ENCODE measurements at places on chromosomes 12 and 14. TPM values are rescaled to one million over a fixed set of nuclear protein-coding genes. Genes with fewer than 3 reads are reported as not detected.

- H3K4me1 ChIP-seq, result peaks cover 10% of the 10 kb centered on the region
- no peak for DNase-seq
- no peaks in the 10 kb centered on the region for H3K27me3 ChIP-seq
These were observed 46.5 kb downstream of the ITPR2 start for GRCh38 chr12:26786491-26786864.

- no peak overlapping the region for H3K4me3 ChIP-seq
- no peaks in the 10 kb centered on the region for H3K27me3 ChIP-seq
- no peaks in the 10 kb centered on the region for H3K4me1 ChIP-seq
- no peak for DNase-seq
- H3K27ac ChIP-seq, result no peak overlapping the region
- no peaks in the 10 kb centered on the region for H3K36me3 ChIP-seq
These were observed 59.2 kb downstream of the IFT81 start for GRCh38 chr12:110183386-110183785.

DNA sequence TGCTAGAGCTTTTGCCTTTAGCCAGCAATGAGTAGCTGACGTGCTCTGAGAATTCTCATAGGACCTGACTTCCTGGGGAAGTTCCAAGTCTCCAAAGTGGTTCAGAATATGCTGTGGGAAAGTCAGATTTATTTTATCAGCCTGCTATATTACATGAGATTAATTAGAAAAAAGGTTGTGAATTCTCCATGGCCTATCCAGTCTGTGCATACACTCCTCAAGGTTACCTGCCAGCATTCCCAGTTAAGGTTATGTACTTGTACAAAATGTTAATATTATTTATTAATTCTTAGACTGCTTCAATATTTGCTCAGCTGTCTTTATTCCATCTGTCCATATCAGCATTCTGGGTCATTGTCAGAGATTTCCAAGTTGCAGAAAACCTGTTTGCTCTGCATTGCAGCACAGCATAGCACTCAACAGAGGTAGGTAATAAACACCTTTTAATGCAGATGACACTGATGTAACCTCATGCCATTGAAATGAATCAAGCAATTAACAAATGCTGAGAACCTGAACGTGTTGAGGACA, 2.7 kb upstream of the SEL1L start:
- DNase-seq, result no peak
- no peaks in the 10 kb centered on the region for H3K36me3 ChIP-seq
- H3K4me3 ChIP-seq, result no peak overlapping the region
- peaks cover 20% of the 10 kb centered on the region for H3K4me1 ChIP-seq
- H3K27ac ChIP-seq, result peak overlapping the region; percentile 80

GRCh38 chr12:2335513-2335912, 282.7 kb downstream of the CACNA1C start:
- no peaks in the 10 kb centered on the region for H3K36me3 ChIP-seq
- H3K27ac ChIP-seq, result no peak overlapping the region
- peaks cover 25% of the 10 kb centered on the region for H3K4me1 ChIP-seq
- H3K4me3 ChIP-seq, result no peak overlapping the region

DNA sequence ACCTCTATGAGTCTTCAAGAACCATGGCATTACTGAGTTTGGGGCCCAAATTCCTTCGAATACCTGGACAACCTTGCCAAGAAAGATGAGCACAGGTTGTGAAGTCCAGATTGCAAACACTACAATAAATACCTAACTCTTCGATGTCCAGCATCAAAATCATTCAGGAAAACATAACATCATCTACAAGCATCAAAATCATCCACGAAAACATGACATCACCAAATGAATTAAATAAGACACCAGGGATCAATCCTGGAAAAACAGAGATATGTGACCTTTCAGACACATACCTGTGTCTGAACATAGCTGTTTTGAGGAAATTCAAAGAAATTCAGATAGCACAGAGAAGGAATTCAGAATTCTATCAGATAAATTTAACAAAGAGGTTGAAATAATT, 262.0 kb upstream of the KITLG start:
- H3K27me3 ChIP-seq, result no peaks in the 10 kb centered on the region
- no peak overlapping the region for H3K4me3 ChIP-seq
- no peaks in the 10 kb centered on the region for H3K4me1 ChIP-seq
- H3K36me3 ChIP-seq, result no peaks in the 10 kb centered on the region

DNA sequence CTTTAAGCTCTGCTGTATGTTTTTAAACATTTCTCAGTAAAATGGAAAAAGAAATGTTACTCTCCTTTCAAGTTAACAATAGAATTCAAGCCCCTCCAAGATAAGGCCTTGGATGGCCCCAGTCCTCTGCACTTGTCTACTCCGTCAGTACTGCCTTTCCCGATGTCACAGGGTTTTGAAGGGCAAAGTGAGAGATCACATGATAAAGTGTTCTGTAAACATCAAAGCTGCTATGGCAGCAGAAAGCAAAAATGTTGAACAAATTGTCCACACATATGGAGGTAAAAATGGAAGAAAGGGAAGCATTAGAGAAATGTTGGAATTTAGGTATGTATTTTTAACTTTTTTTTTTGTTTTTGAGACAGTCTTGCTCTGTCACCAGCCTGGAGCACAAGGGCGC, 33.5 kb upstream of the CDK2AP1 start:
- no peak for DNase-seq
- H3K27me3 ChIP-seq, result no peaks in the 10 kb centered on the region
- no peak overlapping the region for H3K4me3 ChIP-seq
- peaks cover 31% of the 10 kb centered on the region for H3K36me3 ChIP-seq
- no peaks in the 10 kb centered on the region for H3K4me1 ChIP-seq
- H3K27ac ChIP-seq, result no peak overlapping the region

- no peak overlapping the region for H3K4me3 ChIP-seq
- H3K4me1 ChIP-seq, result no peaks in the 10 kb centered on the region
- H3K36me3 ChIP-seq, result no peaks in the 10 kb centered on the region
- DNase-seq, result no peak
- no peak overlapping the region for H3K27ac ChIP-seq
These were observed 105.4 kb upstream of the NOS1 start for GRCh38 chr12:117466677-117467362.

DNA sequence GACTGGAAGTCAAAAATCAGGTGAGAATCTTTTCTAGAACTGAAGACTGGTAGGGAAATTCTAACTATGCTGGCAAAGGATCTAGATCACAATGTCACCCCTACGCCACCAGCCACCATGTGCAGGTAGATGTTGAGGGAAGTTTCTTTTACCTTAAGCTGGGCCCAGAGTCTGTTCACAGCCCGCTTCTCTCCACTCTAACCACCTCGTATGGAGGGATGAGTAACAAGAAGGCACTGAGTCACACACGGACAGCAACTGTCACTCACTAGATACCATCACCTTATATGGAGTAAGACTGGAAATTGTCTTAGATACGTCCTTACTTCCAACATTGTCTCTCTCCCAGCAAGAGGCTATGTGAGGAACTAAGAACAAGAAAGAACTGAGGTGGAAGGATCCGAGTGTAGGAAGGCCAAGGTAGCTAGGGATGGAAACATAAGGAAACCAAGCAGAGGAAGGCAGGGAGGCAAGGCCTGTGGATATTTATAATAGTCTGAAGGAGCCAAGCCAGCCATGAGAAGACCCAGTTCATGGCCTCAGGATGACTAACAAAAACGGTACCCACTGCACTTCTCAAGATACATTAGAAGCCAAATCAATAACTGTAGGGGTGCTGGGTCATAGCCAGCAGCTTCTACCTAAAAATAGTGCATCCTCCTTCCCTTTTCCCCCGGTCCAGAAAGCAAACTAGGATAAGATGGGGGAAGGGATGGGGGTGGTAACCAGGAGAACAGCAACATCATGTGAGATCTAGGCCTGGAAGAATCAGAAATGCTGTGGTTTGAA, 15.5 kb downstream of the REM2 start:
- H3K36me3 ChIP-seq, result peaks cover 13% of the 10 kb centered on the region
- no peak for DNase-seq
- H3K27ac ChIP-seq, result no peak overlapping the region

GRCh38 chr12:54134395-54134794, 54.4 kb downstream of the SMUG1 start:
- DNase-seq, result no peak
- H3K4me1 ChIP-seq, result no peaks in the 10 kb centered on the region
- H3K27ac ChIP-seq, result no peak overlapping the region
- H3K27me3 ChIP-seq, result peaks cover 10% of the 10 kb centered on the region

GRCh38 chr12:123966596-123966995, 6.0 kb downstream of the CCDC92 start:
- no peak for DNase-seq
- H3K36me3 ChIP-seq, result no peaks in the 10 kb centered on the region
- H3K27me3 ChIP-seq, result peaks cover 3% of the 10 kb centered on the region
- no peak overlapping the region for H3K4me3 ChIP-seq
- no peak overlapping the region for H3K27ac ChIP-seq

DNA sequence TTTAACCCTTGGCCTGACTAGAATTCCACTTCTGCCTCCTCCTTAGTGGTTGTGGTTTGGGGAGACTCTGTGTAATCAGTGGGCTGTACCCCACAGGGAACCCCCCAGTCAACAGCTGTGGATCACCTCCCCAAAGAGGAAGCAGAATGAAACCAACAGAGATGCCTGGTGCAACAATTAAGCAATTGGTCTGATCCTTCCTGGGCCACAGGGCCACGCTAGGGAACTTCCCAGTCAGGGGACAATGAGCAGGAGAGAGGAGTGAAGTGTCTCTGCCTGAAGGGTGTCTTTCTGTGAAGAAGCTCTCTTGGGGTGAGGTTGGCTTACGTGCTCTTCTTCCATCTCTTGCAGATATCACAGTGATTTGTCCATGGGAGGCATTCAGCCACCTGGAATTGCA, 8.2 kb downstream of the PDE6H start:
- no peaks in the 10 kb centered on the region for H3K27me3 ChIP-seq
- peaks cover 11% of the 10 kb centered on the region for H3K4me1 ChIP-seq
- H3K4me3 ChIP-seq, result no peak overlapping the region
- no peak for DNase-seq
- H3K36me3 ChIP-seq, result no peaks in the 10 kb centered on the region

The ARHGAP9 gene
- total RNA-seq, result 101 TPM

The A2ML1 gene
- not detected for total RNA-seq

The NPFF gene
- total RNA-seq, result not detected

The PTCSC3 gene
- total RNA-seq, result not detected

The SLC17A8 gene
- total RNA-seq, result not detected

The SERPINA3 gene
- total RNA-seq, result 2.6 TPM

The MYO1H gene
- not detected for total RNA-seq

Data from GM12878 (cell line).